ENCODE measurements at places on chromosomes 12 and 14.

GRCh38 chr12:67720351-67720856, 71.9 kb downstream of the DYRK2 start:
- DNase-seq: no peak

- DNase-seq: no peak
These were observed 29.8 kb downstream of the ITPK1 start for GRCh38 chr14:93085911-93086310.

- no peak for DNase-seq
These were observed 8.8 kb downstream of the PPM1A start for GRCh38 chr14:60257865-60258264.

DNA sequence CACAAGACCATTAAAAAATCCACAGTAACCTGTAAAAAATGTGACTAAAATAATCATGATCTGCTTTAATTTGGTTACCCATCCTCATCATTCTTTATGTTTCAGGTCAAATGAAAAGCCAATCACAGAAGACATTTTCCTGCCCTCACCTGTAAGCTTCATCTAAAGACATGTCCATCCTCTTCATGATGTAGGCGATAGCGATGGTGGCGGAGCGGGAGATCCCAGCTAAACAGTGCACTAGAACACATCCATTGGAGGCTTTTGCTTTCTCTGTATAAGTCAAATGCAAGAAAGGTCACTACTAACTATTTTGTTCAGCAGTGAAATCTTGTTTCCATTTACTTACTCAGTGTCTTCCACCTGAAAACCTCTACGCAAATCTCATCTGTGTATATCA, 82.6 kb downstream of the DUSP16 start:
- no peak for DNase-seq

DNA sequence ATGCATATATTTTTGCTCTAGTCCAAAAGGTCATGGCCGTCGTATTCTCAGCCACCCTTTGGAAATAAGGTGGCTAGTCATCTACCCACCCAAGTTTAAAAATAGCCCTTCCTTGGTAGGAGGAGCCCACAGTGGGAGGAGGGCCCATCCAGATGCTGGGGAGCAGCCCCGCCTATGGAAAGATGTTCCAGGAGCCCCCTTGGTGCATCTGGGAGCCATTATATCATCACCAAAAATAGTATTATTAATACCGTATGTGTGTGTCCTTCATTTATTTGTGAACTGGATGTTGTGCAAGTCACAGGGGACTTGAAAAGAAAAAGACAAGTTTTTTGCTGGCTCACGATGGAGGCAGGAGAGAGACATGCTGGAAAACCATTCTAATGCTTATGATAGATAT, 34.0 kb downstream of the EMP1 start:
- DNase-seq: no peak

GRCh38 chr12:73362666-73363065, 1090.5 kb downstream of the TRHDE start:
- no peak for DNase-seq

Measured in breast epithelium (tissue), 4 donors.